AG04449 (cell line): ENCODE measurements at places on chromosomes 2 and 18.
A peak's percentile ranks its signal among the peaks of the same experiment; 100 is the strongest.

DNA sequence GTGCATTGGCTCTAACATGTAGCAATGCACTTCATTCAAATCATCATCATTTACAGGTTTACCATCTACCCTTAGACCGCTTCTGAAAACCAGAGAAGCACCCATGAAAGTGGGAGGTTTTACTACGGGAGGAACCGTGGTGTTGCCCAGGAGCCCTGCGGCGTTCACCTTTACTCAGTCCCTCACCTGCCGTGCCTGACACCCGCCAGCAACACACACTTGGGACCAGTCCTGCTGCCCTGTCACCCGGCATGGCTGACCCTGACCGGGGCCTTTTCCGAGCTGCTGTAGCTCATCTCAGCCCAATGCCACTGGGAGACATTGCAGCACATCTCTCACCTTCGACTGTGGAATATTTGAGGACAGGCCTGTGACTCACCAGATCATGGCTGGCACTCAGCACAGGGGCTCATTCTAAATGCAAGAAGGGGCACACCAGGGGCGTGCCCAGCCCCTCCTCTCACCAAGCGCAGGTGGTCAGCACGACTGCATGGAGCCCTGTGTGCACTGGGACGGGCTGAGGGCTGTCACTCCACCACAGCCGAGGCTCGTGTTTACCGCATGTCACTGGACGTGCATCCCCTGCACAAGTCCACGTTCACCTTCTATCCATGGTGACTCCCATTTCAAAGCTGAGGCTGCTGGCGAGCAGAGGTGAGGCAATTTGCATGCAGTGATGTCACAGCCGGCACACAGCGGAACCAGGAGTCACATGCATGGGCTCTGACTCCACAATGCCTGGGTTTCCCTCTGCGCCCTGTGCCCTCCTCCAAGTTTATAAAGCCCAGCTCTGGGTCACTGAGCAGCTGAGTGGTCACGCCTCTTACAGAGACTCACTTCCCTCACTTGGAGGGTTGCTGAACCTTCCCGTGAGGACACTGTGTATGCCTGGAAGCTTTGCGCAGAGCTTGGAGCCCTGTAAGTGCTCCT, 76.7 kb upstream of the SNTG2 start:
- no peak for DNase-seq

- no peak for DNase-seq
Observed at GRCh38 chr2:181575650-181576025, 81.3 kb downstream of the CERKL start.

DNA sequence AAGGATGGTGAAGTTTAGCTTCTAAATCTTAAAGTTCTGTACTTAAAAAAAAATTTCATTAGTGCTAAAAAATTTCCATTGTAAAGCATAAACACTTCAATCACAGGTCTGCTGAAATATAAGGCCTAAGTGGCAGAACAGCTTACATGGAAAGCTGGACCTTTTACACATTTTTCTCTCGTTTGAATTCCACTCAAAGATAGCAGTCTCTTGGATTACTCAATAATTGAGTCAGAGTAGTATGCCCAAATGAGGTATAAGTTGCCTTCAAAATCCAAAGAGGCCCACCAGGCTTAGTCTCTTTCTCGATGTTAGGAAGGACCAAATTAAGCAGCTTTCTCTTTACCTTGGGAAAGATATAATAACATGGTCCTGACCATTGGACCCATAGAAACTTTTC, 220.4 kb upstream of the CWC22 start:
- no peak for DNase-seq

DNA sequence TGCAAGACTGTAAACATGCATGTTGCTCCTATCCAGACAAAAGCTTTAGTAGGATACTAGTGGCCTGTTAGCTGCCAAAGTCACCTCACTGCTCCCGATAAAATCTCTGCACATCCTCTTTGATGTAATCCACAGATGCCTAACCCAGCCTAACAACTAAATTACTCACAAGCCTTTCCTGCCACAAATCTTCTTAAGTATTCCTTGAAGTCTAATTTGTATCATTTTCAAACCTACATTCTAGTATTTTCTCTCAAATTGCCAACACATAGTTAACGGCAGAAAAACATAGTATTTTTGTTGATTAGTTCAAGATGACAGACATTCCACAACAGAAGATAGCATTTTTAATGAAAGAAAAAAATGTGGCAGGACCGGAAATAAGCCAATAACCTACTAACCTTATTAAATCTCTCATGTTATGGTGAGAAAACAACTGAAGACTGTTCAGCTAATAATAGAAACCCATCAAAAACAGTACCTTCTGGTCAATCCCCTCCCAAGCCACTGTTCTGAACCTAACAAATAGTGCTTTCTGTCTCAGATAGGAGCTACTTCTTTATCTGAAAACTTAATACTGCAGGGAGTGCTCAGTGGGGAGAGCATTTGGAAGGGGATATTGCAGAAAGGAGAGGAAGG, at the start of gene MPP4:
Gene MPP4, minus strand, starts transcription at position 57 of the 639 bp plus-strand sequence. CDS start 4,690 bp downstream, outside the sequence.
- no peak for DNase-seq

- no peak for DNase-seq
Observed at GRCh38 chr2:164485541-164485940, 135.7 kb downstream of the GRB14 start.

GRCh38 chr2:19857806-19858205, 44.0 kb downstream of the TTC32 start:
- no peak for DNase-seq

GRCh38 chr2:71756280-71756906, 303.0 kb downstream of the DYSF start:
- no peak for DNase-seq

GRCh38 chr2:11124760-11125068, 30.6 kb upstream of the SLC66A3 start:
- no peak for DNase-seq

- peak; percentile 7 for DNase-seq
Observed at GRCh38 chr18:60534538-60534937, 162.0 kb upstream of the MC4R start.

- no peak for DNase-seq
Observed at GRCh38 chr18:43596105-43596712, 318.9 kb upstream of the SYT4 start.

DNA sequence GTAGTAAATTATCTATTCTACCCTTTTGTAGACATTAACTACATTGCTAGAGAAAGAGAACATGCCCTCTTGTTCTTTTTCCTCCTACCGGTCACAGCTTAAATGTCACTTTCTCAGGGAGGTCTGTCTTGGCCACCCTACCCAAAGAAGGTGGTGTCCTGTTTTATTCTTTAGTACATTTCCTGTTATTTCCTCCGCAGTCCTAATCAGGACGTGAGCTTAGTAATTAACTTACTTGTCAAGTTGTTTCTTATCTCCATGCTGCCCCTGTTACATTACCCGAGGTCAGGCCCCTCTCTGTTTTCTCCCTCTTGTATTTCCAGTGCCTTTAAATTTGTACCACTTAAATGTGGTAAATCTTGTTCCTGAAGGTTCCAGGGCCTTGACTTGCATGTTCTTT, 73.7 kb upstream of the RMDN2 start:
- no peak for DNase-seq

DNA sequence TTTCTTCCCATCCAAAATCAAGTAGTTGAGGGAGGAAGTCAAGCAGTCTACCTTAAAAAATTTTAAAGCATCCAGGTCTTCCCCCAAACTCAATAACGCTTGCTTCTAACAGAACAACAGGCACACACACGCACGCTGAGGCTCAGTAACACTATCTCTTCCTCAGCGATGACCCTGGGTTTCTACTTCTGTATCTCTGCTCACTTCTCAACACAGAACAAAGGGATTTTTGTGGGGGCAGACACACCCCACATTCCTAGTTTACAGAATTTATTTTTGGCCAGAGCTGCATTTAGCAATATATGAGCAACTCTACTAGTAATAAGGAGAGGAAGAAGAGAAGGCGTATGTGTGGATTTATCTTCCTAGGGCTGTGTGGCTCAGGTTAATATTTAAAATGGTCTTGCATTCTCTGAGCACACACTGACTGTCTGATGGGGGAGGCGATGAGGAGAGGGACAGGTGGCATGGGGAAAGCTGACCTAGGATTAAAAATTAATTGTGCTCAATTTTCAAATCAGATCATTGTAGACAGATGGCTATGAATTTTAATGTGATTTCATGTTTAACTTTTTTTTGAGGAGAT, 71.3 kb upstream of the PPM1B start:
- DNase-seq: no peak

- no peak for DNase-seq
Observed at GRCh38 chr2:173202570-173202969, 126.9 kb downstream of the MAP3K20 start.

DNA sequence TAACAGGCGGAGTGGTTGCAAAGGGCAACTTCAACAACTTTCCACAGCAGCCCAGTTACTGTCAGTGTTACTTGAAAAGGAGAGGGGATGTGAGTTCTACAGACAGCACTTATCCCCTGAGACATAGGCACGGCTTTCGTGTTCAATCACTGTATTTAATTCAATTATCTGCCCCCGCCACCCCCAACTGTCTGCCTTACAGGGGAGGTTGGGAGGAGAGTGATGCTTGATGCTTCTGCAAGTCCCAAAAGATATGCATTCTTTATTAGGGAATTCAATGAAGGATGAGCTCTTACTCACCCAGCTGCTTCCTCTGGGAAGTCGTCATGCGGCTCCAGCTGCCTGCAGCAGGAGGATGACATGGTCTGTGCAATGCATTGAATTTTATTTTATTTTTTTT, 639.9 kb downstream of the DCC start:
- DNase-seq: no peak

- no peak for DNase-seq
Observed at GRCh38 chr2:128408349-128409305, 90.0 kb upstream of the HS6ST1 start.

DNA sequence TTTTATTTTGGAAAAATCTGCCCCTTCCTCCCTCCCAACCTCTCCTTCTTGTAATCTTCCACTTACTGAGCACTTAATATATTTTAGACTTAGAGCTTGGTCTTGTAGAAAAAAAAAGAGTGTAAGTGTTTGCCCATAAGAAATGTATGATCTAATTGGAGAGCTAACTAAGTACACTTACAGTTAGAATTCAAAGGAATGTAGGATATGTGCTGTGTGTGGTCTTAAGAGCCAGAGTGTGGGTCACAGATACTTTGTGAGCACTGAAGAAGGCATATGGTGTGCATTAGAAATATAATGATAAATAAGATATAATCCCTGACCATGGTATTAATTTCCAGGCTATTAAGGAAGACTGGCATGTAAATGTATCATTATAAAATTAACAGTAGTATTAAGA, 91.8 kb upstream of the ZNF521 start:
- no peak for DNase-seq

DNA sequence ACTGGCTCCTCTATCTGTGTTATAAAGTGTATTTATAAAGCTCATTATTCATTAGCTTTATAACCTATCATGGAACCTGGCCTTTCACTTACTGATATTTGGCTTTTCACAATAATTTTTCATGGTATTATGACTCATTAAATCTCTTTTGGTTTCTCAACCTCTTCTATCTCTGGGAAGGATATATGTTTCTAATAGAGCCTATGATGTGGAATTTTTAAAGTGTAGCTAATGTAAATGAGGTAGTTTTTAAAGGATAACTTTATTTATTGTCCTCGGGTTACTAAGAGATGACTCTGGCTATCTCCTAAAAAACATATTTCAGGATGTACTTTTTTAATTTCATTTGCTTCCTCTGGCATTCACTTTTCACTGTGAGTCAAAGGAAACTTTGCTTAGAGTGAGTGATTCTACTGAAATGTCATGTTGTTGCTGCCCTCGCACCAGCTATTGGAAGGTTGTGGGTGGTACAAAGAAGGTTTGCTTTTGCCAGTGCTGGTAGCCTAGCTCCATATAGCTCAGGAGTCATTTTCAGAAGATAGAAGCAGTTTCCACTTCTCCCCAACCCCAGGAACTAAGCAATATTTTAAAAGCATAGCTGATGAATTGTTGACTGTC, 85.2 kb upstream of the RPE start:
- no peak for DNase-seq

GRCh38 chr18:65018184-65018583, 732.6 kb upstream of the CDH7 start:
- DNase-seq: no peak

GRCh38 chr18:59419386-59419785, 60.3 kb upstream of the LMAN1 start:
- DNase-seq: no peak

DNA sequence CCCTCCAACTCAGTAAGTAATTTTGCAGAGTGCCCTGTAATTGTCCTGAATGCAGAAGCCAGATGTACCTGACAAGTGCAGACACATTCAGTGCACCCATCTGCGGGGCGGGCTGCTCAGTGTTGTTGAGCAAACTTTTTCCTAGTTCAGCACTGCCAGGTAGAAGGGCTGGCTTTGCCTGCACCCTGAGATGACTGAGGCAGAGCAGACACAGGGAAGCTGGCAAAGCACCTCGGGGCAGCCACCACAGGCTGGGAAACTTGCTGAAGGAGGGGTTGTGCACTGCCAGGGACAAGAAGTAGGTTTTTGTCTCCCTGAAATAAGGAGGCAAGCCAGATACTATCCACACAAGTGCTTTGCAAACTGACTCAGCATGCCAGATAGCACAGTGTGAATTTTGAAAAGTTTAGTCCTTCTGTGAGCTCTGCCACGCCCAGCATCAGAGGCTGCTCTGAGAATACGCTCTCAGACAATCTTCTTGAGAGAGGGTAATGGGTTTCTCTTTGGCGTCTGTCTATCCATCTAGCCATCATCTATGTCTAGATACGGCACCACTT, 62.3 kb downstream of the SOWAHC start:
- DNase-seq: no peak

DNA sequence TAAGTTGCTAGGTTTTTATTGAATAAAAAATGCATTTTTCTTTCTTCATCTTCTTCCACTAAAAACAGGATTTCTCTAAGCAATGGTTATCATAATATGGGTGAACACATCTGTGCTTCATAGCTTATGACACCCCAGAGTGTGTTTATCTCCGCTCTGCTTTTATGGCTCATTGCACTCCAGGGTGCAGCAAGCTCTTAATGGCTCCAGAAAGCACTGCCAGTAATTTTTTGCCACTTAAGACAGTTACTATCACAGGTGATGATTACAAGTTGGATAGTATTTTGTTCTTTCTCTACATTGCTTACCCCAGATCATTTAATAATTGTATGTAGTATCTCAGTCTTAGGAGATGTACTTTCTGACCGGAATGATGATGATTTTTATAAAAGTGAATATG, 239.3 kb upstream of the CDH20 start:
- DNase-seq: no peak

DNA sequence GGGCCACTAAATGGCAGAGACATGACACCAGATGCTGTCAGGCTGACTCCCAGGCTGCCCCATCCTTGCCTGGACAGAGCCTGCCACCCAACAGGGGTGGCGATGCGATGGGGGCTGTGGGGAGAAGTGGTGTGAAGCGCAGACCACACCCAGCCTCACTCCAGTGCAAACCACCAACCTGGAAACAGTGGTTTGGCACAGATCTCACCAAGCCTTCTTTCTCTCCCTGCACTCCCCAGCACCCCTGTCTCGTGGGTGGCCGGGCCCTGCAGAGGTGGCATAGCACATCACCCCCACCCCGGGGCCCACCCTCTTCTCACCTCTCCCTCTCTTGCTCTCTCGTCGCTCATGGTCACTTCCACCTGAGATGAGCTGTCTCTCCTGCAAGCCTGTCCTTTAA, 32.6 kb downstream of the CIB4 start:
- no peak for DNase-seq
